Right lung (tissue), 10 donors: ENCODE measurements at places on chromosomes 5 and 9.

- DNase-seq: no peak
Measured at GRCh38 chr5:107302441-107302840, 368.3 kb downstream of the EFNA5 start.

GRCh38 chr9:69253057-69253456, 72.0 kb upstream of the ENTREP1 start:
- peak; percentile 6 for DNase-seq

DNA sequence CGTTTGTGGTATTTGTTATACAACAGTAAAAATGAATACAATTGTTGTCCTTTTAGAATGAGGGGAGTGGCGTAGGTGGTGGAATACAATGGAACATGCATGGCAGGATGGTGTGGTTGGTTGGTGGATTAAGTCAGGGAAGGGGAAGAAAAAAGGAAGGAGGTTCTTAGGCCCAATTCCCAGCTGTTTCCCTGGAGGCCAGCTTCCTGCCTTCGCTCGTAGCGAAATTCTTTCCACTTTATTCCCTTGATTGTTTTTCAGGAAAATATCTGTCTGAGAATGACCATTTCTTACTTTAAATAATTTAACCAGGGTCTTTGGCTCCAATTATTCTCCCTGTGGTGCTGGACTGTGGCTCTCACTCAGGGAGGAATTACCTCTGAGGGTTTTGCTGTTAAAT, 24.1 kb upstream of the DMAC1 start:
- no peak for DNase-seq

- DNase-seq: no peak
Measured at GRCh38 chr9:79049371-79049770, 522.4 kb upstream of the TLE4 start.

DNA sequence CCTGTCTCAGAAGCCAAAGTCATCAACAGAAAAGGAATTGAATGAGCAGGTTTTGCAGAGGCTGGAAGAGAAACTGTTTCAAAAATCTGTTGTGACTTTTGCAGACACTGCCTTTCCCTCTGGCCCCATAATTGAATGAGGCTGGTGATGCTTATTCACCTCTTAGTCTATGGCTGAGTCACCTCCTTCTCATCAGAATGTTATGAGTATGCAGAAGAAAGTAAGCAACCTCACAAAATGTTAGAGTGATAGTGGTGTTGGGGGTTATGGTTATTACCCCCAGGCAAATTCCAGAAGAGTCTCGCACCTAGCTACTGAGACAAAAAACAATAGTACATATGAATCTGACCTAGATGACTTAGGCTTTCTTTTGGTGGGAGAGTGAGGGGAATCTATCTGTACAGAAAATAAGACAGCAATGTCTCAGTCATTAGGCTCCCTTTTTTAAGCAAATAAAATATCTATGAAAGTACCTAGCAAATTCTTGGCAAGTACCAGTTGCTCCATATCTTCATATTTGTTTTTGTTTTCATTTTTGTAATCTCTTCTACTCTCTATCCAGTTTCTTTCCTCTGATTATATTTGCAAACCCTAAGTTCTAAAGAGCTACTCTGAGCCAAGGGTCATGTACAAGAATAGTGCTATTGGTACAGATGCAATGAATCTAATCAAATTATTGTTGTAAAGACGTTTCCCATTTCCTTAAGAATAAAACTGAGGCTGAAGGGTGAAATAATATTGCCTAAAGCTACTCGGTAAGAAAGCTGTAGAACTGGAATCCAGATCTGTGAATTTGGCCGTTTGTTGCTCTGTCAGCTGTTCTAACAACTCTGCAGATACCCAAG, 498.1 kb upstream of the TNC start:
- no peak for DNase-seq

DNA sequence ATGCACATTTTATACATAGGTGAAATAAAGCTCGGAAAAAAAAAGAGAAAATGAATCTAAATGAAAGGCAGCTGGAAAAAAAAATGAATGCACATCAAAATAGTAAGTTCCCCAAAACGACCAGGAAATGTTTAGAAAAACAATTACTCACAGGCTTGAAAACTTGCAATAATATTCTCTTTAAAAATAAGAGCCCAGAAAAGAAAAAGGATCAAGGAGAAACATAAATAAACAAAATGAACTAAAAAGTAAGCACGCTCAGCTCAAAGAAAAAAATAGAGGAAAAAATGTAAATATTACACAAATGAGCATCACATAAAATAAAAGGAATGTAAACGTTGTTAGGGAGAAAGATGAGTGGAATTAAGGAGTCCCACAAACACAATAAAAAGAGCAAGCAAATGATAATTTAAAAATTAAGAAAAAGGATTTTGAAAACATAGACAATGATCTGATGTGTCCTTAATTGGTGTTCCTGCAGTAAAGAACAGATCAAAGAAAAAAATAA, 54.2 kb downstream of the SLC27A6 start:
- no peak for DNase-seq

DNA sequence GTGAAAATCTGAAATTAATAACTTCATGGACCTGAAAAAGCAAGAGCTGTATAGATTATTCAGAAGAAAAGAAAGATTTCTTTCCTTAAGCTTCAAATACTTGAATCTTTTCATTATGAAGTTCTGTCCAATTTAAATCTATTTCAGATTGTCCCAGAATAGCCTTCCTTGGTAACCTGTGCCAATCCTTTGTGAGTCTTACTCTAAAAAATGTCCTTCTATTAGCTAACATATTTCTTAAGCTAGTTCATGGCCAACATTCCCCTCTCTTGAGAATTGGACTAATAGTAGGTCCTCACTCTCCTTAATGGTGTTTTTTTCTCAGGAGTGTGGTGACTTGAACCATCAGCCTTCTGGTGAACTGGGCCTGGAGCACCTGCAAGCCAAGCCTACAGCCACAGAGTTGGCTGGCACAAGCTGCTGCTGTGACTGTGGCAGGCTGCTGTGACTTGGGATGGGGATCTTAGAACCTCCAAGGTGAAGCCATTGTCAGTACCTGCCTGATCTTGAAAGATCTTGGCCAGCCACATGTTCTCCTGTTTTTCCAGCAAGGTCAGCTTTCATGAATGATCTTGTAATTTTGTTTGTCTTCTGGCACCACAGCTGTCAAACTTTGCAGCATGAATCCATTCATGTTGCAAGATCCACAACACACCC, 262.6 kb upstream of the MAP3K1 start:
- no peak for DNase-seq

GRCh38 chr5:159638954-159639559, 277.2 kb upstream of the ADRA1B start:
- no peak for DNase-seq
